ENCODE measurements at places on chromosomes 11 and 22.

DNA sequence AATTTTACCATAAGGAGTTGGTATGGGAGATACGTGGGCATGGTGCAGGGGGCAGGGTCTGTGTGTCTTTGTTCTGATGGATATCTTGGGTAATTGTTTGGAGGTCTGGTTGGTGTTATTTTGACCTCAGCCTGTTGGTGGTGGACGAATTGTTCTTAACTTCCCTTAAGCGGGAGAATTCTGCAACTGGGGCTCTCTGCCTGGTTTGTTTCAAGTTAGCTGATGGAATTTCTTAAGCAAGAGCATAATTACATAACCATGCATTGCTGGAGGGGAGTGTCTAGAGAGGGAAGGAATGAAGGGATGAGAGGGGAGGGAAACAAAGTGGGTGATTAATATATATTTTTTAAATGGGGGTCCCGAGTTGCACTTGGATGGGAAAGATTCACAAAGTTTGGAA is 908.5 kb upstream of the RAG2 start:
- no peak for DNase-seq

- DNase-seq = no peak
Observed at GRCh38 chr11:75185866-75186265, 35.0 kb downstream of the SLCO2B1 start.

DNA sequence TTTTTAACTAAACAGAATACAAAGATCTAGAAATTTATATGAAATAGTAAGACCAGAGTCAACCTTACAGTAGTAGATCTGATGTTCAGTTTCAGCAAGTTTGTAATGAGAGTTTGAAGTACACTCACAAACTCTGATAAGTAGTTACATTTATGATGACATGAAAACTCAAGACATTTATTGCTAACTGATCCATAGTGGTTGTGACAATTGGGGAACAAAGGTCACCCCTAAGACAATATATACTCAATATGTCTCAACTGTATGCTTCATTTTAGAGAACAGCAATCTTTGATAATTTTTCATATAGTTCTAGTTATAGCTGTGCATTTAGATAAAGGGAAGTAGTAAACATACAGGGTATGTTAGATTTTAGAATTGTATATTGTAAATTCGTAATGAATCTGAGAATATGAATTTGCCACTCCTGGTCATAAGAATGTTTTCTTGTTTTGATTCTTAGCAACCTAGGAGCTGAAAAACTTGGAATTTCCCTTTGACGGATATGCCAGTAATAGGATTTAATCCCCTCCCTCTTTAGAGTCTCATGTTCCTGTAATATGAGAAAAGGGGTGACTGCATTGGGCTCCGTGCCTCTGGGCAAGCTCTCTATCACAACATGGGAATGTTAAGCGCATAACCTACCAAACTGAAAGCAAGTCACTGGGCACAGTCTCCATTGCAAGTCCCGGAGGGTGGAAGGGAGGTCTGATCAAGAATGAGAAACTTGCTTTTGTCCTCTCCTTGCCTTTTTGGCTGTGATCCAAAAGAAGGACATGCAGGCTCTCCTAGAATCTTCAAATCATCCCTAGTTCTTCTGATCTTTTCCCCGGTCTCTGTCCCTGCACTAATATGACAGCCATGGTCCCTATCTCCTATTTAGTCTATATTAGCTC is 11.4 kb downstream of the OR10D3 start:
- no peak for DNase-seq

DNA sequence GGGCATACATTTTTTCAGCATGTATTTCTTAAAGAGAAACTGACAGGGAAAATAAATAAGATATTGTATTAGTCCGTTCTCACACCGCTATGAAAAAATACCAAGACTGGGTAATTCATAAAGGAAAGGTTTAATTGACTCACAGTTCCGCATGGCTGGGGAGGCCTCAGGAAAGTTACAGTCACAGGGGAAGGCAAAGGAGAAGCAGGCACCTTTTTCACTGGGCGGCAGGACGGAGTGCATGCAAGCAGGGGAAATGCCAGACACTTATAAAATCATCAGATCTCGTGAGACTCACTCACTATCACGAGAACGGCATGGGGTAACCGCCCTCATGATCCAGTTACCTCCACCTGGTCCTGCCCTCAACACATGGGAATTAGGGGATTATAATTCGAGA is 44.2 kb downstream of the PPFIA1 start:
- no peak for DNase-seq

DNA sequence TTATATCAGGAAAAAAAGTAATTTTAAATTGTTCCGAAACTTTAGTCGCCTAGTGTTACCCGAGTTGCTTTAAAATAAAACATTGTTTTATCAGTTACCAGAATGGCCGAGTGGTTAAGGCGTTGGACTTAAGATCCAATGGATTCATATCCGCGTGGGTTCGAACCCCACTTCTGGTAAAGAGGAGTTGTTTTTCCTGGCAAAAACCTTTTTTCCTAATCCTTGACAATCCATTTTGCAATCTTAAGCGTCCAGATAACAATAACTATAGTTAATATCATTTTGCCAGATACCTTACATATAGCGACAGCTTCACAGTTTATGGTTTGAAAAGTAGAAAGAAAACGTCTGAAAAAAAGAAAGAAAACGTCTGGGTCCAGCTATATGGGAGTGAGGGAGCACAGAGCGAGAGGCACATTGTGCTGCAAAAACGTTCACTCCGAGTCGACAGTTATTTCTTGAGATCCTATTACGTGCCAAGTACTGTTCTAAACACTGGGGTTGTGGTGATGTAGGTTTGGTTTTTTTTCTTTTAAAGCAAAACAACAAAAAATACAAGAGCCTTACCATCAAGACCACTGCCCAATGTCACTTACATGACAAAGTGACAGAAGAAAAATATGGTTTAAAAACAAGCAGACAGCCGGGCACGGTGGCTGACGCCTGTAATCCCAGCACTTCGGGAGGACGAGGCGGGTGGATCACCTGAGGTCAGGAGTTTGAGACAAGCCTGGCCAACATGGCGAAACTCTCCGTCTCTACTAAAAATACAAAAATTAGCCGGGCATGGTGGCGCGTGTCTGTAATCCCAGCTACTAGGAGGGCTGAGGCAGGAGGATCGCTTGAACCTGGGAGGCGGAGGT is 40.6 kb downstream of the OR4D9 start:
- DNase-seq = peak; percentile 47

GRCh38 chr22:35728639-35729308 is 11.1 kb downstream of the APOL5 start:
- no peak for DNase-seq

Data from nephron progenitor cell (in vitro differentiated cells).